Activated effector memory CD4-positive, alpha-beta T cell treated with anti-CD3 and anti-CD28 coated beads, Interleukin-2, amount 50 U/mL, for 16 hours (primary cell): ENCODE measurements at places on chromosomes 12 and 14.

GRCh38 chr12:104356231-104357115, 52.9 kb downstream of the EID3 start:
- no peak for DNase-seq

- no peak for DNase-seq
These were observed 12.8 kb downstream of the PLEKHG7 start for GRCh38 chr12:92715625-92716024.

- no peak for DNase-seq
These were observed 19.8 kb upstream of the CABP1 start for GRCh38 chr12:120620624-120621023.

DNA sequence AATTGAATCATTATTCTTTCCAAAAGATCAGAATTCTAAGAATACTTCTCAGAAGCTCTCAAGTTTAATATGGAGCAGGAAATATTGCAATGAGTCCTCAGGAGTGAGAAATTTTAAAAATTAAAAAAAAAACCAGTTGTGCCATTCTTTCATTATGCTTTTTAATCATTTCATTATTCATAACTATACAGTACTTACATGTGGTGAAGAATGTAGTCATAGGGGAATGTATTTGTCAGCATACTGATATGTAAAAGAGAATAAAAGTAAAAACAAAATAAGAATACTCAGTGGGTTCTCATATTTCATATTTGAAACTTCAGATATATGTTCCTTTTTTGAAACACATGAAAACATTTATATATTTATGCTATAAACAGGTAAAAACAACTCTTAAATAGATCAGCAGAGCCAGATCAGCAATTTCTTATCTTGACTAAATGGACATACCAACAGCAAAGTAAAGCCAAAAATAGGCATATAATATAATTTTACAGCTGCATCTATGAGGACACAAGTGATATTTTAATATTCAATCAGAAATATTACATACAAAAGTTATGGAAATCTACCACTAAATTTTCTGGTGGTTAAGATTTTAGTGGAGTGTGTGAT, 19.9 kb upstream of the MBIP start:
- no peak for DNase-seq

DNA sequence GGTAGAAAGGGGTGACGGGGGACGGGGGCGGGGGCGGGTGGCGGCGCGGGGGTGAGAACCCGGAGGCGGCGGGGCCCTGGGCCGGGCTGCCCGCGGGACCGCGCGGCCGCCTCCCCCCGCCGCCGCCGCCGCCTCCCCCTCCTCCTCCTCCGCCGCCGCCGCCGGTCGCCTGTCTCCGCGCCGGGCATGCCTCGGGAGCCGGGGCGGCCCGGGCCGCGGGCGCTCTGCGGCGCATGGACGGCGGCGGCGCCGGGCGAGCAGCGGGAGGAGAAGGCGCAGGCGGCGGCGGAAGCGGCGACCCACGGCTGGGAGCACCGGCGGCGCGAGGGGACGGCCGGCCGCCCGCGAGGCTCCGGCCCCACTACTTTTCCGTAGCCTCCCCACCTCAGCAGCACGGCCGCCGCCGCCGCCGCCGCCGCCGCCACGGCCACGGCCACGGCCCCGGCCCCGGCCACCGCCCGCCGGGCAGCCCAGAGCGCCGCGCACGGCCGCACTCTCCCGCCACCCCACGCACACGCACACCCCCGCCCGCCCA, at the start of gene NPAS3:
TSS of gene NPAS3 (plus strand) at position 161 of the 535 bp plus-strand sequence.
- no peak for DNase-seq

GRCh38 chr14:105388110-105388951, 10.0 kb upstream of the TEX22 start:
- DNase-seq: no peak

DNA sequence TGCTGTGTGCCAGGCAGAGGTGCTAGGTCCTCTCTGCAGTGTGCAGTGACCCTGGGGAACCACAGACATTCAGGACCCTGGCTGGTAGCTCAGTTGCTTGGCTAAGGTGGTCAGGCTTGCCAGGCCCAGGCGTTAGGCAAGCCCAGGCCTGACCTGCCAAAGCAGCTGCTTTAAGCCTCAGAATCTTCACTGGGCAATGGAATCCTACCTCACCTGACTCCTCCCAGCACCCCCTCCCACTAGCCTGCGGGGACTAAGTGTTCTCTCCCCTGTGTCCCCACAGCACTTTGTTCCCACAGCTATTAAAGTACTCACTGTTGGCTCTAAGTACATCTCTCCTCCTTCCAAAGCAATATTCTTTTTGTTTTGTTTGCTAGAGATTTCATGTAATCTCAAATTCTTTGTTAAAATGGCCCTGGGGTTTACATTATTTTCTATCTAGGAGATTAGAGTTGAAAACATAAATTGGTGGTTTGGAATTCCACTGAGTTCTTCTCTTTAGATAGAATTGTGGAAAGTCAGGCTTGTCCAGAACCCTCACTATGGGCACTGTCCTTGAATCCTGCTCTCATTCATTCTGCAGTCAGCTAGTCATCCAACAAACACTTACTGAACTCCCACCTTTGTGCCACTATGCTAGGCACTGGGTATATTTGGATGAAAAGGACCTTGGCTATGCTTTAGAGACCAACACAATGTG, 44.4 kb downstream of the DGLUCY start:
- no peak for DNase-seq

- no peak for DNase-seq
These were observed 169.3 kb upstream of the AMIGO2 start for GRCh38 chr12:47249082-47249481.

- DNase-seq: no peak
These were observed 42.0 kb upstream of the ELK3 start for GRCh38 chr12:96152164-96152563.

DNA sequence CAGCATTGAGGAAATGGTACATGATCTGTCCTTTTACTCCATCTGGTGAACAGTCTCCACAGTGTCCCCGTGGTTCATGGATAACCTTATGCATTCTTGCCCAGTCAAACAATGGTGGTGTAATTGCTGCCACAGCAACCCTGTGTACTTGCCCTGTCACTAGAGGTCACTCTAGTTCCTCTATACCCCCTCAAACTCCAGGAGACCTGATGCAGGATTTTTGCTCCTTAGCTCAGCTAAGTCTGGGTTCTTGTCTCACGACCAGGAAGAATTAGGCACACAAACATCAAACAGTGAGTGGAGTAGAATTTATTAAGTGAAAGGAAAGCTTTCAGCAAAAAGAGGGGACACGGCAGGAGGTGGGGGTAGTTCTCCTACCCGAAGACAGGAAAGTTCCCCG, 24.7 kb upstream of the EEA1 start:
- no peak for DNase-seq

- DNase-seq: no peak
These were observed 159.5 kb downstream of the BRMS1L start for GRCh38 chr14:35985474-35986218.

GRCh38 chr12:76266797-76267196, 81.4 kb downstream of the BBS10 start:
- no peak for DNase-seq
